Activated naive CD8-positive, alpha-beta T cell treated with anti-CD3 and anti-CD28 coated beads, Interleukin-2, amount 50 U/mL, for 16 hours (primary cell): ENCODE measurements at places on chromosomes 12 and 14.

DNA sequence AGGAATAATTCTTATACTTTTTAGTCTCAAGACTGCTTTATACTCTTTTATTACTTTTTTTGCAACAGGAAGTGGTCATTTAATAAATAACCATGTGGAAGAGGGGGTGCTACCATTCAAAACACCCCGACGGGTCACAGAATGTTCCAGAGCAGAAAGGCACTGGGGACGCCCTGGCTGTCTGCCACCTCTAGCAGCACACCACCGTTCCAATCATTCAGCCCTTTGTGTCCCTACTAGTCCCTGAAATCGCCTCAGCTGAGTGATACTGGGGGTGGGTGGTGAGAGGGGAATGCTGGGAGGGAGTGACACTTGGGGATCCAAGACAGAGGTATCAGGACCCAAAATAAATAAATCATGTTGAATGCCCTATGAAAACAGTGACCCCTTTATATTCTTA is 52.4 kb downstream of the MON2 start:
- DNase-seq = no peak

DNA sequence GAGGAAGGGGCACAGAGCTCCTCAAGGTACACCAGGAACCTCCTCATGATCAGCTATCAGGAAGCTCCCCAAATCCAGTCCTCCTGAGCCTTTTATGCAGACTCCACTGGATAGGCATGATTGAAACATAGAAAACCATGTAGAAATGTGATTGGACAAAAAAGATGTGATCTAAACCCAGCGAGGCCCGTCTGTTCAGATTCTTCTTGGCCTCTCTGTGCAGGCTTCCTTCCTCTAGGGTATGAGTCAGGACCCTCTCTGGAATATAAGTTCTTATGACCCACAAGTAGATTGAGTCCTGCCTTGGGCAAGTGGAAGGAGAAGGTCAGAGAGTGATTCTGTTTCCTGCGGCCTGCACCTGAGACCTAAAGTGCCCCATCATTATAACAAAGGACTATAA is 166.3 kb downstream of the PHLDA1 start:
- DNase-seq = no peak

DNA sequence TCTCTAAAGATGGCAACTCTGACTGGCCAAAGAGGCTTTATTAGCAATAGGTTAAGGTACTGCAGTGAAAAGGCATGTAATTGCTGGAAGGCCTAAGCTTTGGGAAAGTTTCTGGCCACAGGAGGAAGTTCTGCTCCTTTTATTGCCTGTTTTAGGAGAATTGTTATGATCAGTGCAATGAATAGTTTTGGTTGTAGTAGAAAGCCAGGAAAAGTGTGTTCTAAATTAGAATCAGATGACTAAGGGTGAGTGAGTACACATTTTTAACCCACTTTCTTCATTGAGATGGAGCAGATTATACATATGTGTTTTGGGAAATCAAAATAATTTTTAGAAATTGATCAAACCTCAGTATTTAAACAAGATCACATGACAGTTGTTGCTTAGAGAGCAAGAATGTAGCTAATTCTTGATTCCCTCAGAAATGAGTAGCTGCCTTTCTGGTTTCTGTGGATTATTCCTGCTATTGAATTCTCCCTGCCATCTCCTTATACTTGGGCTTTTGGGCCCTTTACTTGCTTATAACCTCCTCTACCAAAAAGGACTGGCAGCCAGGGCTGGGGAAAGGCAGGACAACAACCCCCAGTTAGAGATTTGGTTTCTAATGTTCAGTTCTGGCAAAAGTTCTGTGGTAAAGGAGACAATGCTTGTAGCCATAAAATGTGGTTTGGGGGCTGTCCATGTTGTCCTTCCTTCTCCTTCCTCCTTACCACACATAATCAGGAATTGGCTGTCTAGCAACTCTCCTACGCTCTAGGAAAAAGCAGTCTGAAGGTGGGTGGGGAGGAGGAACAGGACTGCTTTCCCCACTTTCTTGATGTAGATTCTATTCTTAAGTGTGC is 217.1 kb downstream of the SLC38A4 start:
- no peak for DNase-seq

DNA sequence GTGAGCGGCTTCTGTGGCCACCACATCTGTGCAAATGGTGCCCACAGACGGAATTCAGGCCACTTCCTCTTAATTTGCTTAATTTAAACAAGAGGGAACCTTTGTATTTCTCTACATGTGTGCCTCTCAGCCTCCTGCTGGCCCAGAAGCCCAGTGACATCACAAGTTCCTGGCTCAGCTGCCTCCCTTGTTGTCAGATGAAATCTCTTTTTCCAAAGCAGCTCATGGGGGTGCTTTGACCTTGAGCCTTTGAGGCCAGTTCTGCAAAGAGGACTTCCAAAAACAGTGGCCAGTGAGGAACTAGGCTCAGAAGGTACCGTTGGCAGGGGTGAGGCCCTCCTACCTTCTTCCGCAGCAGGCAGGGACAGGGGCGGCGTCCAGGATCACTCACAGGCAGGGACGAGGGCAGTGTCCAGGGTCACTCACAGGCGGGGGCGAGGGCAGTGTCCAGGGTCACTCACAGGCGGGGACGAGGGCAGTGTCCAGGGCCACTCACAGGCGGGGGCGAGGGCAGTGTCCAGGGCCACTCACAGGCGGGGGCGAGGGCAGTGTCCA is 35.0 kb upstream of the GALNT9 start:
- DNase-seq = no peak

DNA sequence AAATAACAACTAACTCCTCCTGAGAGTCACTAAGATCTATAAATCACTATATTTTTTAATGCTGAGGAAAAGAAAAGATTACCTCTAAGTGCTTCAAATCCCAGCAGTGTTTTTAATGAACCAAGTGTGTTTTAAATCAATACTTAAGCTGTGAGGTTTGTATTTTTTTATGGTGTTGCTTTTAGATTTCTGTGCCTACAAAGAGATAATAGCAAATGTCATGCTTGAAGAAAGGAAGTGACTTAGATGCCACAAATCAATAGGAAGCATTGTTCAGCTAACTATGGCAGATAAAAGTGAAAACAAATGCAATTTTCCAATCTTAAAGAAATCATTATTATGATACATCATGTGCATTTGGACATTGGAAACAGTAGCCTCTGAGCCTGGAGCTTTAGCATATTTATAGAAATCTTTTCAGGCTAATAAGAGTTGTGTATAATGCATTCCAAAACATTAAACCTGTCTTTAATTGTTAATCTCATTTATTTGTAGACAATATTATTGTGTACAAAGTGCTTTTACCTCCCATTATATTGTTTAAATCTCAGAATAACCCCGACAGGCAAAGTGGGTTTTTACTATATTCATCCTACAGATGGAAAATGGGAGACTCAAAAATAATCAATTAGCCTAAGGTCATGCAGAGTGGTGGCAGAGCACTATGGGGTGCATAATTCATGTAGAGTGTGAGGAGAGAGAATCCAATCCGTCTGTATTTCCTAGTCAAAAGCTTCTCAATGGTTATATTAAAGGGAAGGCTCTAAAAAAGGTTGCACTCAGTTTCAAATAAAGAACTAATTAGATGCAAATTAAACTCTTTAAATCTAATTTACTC is 486.2 kb downstream of the NAV3 start:
- DNase-seq = no peak

GRCh38 chr14:49972823-49973222 is 79.9 kb downstream of the ARF6 start:
- no peak for DNase-seq

DNA sequence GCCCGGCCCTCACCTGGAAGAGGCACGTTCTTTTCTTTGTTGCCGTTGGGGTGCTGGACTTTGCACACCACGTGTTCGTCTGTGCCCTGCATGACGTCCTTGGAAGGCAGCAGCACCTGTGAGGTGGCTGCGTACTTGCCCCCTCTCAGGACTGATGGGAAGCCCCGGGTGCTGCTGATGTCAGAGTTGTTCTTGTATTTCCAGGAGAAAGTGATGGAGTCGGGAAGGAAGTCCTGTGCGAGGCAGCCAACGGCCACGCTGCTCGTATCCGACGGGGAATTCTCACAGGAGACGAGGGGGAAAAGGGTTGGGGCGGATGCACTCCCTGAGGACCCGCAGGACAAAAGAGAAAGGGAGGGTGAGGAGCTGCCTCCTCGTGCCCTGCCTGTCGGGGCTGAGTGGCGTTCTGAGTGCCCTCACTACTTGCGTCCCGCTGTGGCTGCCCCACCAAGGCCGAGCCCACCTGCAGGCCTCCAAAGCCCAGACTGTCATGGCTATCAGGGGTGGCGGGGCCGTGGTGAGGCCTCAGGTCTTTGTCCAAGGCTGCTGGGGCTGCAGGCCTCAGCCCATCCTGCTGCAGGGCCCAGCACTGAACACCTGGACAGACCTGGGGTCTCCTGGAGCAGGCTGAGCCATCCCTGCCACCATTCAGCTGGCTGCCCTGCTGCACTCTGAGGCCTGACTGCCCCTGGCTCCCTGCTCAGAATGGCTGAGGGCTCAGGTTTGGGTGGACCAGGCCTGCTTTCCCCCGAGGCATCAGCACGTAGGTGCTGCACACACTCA is 329.7 kb downstream of the TMEM121 start:
- DNase-seq = no peak

DNA sequence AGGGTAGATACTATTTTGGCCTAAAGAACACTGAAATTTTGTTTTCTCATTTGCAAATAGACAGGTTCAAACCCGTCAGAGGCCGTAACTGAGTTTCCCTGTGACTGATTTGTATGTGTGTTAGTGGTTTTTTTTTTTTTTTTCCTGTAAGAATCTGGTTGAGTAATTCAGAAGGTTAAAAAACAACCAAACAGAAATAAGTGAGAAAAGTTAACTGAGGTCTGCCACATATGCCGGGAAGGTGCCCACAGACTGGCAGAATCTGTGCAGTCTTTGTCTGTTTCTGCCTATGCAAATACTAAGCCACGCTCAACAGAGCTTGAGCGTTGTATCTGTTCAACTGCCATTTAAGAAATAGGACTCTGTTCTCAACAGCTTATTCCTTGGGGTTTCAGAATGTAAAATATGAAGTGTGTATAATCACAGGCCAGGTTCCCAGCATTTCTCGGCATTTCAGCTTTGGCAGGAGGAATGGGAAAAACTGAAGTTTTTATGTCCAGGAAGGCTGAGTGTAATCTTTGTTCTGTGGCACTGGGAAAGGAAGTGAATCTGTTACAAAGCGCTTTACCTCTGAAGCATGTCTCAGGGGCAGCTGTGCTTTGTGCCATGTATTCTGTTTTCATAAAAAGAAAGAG is 181.9 kb downstream of the PRKCH start:
- no peak for DNase-seq

- DNase-seq = no peak
These were observed 2.4 kb downstream of the GZMH start for GRCh38 chr14:24607081-24607480.

DNA sequence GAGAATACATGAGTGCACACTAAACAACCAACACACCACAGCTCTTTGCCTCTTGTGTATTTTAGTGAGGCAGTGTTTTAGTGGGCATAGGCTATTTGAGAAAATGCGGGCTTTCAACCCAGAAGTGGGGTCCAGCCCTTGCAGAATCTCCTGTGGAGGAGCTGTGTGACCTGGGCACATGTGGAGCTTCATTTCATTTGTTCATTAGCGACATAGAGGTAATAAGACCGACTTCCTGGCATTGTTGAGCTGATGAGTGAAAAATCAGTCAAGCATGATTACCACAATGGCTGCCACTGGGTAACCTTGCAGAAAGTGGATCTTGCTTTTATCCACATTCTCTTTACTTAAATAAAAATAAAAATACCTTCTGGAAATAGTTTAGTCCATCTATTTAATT is 923.5 kb downstream of the BCL11B start:
- DNase-seq = no peak

DNA sequence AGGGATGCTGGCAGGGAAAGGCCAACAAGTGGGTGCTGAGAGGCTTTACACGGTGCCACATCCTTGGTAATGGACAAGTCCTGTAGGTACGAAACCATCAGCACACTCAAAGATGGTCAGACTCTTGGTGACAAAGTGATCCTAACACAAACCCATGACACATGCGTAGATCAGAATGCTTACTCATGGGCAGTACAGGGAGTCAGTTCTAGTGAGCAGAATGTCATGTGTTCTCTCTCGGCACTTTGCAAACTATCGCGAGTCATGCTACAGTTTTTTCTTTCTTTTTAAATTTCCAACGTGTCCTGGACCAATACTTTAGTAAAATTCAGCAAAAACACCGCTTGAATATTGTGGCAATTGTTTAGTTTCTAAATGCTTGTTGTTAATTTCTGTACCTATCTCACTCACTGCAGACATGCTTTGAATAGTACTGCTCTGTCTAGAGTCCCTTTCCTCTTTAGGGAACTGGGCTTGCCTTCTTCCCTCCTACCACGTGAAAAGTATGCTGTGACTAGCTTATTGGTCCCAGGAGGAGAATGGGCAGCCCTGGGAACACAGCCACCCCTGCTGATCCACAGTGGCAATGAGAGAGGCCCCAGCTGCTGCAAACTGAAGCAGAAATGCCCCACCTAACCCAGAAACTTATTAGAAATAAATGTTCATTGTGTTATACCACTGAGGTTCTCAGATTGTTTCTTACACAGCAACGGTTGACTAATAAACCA is 62.4 kb downstream of the UBR7 start:
- no peak for DNase-seq

DNA sequence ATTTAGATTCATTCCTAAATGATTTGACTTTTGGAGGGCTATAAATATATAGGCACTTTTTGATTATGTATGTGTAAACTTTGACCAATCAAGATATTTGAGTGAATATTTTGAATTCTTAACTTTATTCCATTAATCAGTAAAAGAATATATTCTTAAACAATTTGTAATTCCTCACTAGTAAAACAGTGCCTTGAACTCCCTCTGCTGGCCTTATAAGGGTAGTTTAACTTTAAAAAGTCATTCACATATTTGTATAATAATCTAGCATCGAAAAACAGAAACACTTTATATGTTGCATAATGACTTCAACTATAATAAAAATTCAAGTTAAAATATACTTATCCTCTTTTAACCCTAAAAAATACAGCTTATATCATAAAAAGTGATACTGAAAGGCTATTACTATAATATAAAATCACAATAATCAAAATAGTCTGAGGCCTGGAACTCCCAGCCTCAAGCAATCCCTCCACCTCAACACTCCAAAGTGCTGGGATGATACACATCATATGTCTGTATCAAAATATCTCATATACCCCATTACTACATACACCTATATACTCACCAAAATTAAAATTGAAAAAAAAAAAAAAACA is 31.2 kb downstream of the CCDC59 start:
- DNase-seq = no peak

DNA sequence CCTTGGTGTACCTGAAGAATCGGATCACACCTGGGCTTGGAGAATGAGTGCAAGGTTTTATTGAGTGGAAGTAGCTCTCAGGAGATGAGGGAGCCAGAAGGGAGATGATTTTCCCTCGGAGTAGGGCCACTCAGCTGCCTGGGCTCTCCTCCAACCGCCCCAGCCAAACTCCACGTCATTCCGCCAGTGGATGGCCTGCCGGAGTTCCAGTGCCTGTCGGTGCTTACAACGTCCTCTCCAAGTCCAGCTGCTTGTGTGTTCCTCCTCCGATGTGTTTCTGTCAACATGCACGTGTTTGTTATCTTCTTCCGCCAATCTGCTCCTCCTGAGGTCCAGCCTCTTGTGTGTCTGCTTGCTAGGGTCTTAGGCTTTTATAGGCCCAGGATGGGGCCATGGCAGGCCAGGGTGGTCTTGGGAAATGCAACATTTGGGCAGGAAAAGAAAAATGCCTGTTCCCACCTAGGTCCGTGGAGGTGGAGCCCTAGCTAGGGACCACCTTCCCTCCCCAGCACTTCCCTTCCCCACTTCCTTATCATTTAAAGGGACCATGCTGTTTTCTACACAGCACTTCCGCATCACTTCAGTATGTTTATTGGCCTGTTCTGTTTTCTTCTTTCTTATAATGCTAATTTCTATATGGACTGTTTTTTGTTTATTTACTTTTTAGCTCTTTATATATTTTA is 343.2 kb downstream of the PDZRN4 start:
- DNase-seq = no peak
